ENCODE measurements at places on chromosomes 11 and 22. TPM values are rescaled to one million over a fixed set of nuclear protein-coding genes. Genes with fewer than 3 reads are reported as not detected.

DNA sequence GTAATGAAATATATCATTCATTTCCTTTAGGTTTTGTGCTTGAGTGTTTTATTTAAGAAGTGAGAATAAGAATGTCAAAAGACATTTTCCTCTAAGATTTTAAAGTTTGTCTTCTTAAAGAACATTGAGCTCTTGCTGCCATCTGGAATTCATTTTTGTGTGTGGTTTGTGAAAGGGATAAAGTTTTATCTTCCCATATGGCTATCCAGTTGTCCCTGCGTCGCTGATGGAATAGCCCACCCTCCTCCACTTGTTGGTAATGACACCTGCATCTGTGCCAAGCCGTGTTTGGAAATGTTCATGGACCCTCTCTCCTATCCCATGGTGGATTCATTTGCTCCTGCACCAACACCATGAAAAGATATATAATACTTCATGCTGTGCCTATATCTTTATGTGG is 901.5 kb downstream of the BRD1 start:
- no peak for DNase-seq

GRCh38 chr22:25081409-25081824 is 118.2 kb upstream of the CRYBB3 start:
- peak; percentile 78 for DNase-seq

DNA sequence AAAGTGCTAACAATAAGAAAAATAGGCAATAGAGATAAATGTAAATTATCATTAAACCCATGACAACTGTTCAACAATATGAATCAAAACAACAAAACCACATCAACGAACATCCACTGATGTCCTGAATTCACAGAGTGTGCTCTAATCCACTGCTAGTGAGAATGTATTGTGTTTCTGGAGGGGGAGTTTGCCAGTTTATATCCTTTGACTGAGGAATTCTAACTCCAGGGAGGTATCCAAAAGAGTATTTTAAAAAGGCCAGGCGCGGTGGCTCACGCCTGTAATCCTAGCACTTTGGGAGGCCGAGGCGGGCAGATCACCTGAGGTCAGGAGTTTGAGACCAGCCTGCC is 1.7 kb upstream of the WEE1 start:
- DNase-seq = no peak

GRCh38 chr11:77821349-77821851 is 456 bp downstream of the AAMDC start:
- peak; percentile 26 for DNase-seq

GRCh38 chr11:76269247-76269646 is 62.9 kb upstream of the WNT11 start:
- DNase-seq = no peak

DNA sequence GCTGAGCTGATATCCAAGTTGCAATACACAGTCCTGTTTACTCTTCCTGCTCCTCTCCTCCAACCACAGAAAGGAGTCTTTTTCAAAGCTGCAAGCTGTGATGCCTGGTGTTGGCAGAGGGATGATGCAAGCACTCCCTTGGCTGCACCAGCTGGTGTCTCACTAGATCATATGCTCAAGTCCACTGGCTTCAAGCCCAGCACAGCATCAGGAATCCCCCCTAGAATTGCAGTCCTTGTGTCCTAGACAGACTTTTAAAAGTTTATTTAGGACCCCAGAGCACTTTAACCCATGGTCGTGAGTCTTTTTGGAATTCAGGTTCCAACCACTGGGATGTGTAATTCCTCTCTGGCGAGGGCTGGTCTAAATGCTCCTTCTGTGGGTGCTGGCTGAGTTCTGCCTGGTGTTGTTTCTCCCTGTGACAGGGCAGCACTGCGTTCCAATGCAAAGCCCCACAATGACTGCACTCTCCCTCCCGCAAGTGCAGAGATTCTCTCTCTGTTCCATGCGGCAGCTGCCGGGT is 1.9 kb upstream of the HEPN1 start:
- peak; percentile 47 for DNase-seq

- DNase-seq = no peak
Measured at GRCh38 chr11:46697303-46697702, 3.1 kb downstream of the ARHGAP1 start.

- no peak for DNase-seq
Measured at GRCh38 chr22:40415531-40416266, 45.3 kb downstream of the SGSM3 start.

DNA sequence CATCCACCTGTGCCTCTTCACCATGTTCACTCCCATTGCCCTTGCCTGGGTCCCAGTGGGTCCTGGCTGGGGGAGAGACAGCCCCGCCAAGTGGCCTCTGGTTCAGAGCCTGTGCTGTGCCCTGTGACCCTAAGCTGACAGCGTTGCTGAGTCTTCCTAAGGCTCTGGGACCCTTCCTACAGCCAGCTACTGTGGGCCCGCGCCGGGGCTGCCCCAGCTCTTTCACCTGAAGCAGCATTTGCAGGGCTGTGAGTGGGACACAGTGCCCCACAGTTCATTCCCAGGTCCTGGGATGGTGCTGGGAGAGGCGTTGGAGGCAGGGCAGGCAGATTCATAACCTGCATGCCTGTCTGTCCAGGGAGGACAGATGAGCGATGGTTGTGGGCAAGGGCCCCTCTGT is 10.7 kb downstream of the TPCN2 start:
- DNase-seq = no peak

DNA sequence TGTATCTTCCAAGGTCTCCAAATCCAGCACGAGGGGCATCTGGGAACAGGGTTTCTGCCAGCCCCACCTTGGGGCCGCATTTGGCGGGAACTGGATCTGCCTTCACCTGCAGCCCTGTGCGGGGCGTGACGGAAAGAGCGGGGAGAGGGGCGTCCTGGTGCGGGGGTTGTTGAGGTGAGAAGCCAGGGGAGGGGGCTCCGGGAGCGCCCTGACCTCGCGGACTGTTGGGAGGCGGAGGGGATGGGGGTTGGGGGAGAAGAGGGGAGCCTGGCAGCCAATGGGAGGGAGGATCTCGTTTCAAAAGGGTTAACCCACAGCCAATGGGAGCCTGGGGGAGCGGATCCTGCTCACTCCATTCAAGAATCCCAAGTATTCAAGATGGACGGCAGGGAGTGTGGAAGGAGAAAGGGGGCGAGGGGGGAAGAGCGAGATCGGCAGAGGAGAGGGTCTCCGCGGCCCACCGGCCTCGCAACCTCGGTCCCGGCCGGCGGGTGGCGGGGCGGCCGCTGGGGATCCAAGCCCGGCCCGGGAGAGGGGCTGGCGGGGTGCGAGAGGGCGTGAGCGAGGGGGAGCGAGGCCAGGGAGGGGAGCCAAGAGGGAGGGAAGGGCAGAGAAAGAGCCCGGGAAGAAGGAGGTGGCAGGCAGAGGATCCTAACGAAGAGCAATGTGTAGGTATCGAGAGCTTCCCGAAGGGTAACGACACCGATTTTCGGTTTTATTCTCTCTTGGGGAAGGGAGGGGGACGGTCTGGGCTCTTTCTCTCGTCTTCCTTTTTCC is 11.5 kb downstream of the YPEL4 start:
- peak; percentile 77 for DNase-seq

DNA sequence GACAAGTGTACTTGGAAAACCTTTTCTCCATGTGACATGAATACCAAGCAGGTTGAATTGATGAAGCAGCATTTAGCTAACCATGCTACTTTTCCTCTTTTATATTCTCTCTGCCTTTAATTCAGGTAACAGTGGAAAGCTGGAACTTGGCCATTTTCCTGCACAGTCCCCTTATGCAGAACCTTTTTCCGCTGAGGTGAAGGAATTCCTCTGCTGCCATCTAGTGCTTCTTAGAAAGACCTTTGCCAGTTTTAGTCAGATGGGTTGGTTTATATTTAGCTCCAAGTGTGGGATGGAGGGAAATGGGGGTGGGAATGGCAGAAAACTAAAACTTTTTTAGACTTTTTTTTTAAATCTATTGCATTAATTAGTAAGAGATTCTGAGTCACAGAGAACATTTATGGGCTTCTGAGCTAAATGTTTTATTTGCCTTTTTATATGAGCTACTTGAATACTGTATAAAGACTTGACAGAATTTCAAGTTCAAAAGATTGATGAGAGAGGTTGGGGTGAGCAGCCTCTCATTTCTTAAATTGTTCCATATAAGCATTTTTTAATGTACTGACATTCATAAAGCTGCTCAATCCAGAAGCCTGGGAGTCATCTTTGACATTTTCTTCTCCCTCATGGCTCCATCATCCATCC is 153.9 kb upstream of the ZC3H12C start:
- peak; percentile 91 for DNase-seq

DNA sequence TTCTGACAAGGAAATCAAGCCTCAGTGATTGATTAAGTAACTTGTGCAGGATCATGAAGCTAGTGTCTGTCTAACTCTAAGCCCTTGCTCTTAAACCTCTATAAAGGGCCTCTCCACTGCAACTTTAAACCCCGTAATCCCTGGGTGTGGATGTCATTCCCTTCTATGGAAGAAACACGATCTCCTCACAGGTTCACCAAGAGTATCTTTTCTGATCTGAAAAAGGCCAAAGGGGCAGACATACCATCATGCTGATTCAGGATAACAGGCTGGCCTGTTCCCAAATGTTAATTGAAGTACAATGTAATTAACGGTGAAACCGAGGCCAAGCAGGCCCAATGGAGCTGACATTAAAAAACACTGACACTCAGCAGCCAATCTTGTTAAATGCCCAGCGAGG is 17.1 kb downstream of the TTC12 start:
- DNase-seq = no peak

GRCh38 chr11:27783701-27784355 is 83.6 kb upstream of the BDNF start:
- DNase-seq = no peak

DNA sequence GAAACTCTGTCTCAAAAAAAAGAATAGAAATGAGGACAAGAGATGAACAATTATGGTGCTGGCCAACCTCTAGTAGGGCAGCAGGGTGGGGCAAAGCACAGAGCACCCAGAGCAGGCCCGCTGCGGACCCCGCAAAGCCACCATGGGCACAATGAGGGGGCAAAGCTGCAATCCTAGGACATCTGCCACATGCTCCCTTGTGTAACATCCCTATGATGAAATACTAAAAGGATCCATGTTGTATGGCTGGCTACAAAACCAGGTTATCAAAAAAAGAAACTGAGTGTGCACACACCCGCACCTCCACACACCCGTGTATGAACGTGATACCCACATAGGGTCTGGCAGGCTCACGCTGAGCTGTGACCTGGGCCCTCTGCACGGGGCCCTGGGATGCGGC is 7.4 kb downstream of the ATP5MGL start:
- no peak for DNase-seq

- peak; percentile 28 for DNase-seq
Measured at GRCh38 chr22:26642465-26643417, 14.6 kb upstream of the MIAT start.

GRCh38 chr11:27287205-27287604 is 75.8 kb downstream of the CCDC34 start:
- DNase-seq = no peak

DNA sequence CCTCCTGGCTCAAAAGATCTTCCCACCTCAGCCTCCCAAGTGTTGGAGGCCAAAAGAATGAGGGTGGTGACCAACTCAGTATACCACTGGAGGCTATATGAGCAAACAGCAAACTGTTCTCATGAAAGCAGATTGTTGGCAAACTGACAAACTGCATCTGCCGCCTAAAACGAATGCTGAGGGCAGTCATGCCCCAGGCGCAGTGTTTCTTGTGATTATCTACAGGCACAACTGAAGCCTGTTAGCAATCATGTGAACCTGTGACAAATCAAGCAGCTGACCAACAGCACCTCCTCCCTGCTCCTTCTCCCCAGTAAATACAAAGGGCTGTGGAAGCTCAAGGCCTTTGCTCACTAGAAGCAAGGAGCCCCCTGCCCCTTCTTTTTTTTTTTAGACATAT is 47.8 kb downstream of the BTBD10 start:
- no peak for DNase-seq

- DNase-seq = no peak
Measured at GRCh38 chr22:47398921-47399790, 636.7 kb downstream of the TBC1D22A start.

DNA sequence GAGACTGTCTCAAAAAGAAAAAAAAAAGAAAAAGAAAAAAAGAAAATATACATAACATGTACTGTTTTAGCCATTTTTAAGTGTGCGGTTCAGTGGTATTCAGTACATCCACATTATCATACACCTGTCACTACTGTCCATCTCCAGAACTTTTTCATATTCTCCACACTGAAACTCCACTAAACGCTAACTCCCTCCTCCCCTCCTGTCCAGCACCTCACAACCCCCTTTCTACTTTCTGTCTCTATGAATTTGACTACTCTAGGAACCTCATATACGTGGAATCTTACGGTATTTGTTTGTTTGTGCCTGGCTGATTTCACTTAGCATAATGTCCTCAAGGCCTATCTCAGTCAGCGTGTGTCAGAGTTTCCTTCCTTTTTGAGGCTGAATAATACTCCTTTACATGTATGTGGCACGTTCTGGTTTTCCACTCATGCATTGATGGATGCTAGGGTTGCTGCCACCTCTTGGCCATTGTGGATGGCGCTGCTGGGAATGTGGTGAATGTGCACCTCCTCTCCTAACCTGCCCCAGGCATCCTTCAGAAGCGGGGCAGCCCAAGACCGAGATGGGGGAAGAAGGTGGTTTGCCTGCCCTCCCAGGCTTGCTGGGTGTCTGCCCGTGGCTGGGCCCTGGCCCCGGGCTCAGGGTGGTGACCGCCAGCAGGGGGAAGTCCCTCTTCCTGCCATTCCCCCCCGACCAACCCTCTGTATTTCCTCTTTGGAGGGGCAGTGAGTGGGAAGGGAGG is 60.5 kb downstream of the BCR start:
- peak; percentile 92 for DNase-seq

DNA sequence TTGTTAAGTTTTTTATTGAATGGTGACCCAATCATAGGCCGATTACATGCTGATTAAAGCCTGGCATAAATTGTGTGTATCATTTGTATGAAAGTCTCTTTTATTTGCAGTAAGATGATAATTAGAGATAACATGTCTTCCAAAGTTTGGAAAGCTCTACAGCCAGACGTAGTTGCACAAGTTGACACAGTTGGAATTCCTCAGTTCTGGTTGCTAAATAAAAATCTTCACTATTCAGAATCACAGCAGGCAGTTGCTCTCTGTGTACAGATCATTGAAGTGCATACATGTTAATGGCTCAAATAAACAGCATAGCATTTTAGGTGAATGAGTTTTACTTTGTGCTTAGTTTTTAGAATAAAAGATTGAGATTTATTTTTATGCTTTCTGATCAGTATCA is 69.5 kb downstream of the ARHGAP42 start:
- no peak for DNase-seq

- peak; percentile 8 for DNase-seq
Measured at GRCh38 chr11:62832336-62833234, at the start of gene TEX54. Gene TEX54 (minus strand): TSS chr11:62832841.

The TMEM9B gene
- total RNA-seq = 50.0 TPM

The RAB3IL1 gene
- 10.7 TPM for total RNA-seq

The BTG4 gene
- not detected for total RNA-seq

The ME3 gene
- total RNA-seq = 23.6 TPM

The SOX6 gene
- under 0.01 TPM for total RNA-seq

The OVCH2 gene
- not detected for total RNA-seq

The ALG8 gene
- total RNA-seq = 30.6 TPM

The SEPTIN3 gene
- total RNA-seq = under 0.01 TPM

The FOLR1 gene
- total RNA-seq = not detected

The PHLDA2 gene
- total RNA-seq = 1.7 TPM

The IL17REL gene
- total RNA-seq = under 0.01 TPM

The MUC6 gene
- not detected for total RNA-seq

The KRTAP5-7 gene
- not detected for total RNA-seq

The FOSL1 gene
- 0.99 TPM for total RNA-seq

The IGSF9B gene
- total RNA-seq = not detected

The PAMR1 gene
- 0.22 TPM for total RNA-seq

The TMEM121B gene
- under 0.01 TPM for total RNA-seq

The GPHA2 gene
- total RNA-seq = not detected

The UBQLNL gene
- total RNA-seq = under 0.01 TPM

The GGTLC3 gene
- not detected for total RNA-seq

Measured in lung microvascular endothelial cell (primary cell).